ENCODE measurements at places on chromosomes 2 and 18.

GRCh38 chr2:216043949-216044348, 30.6 kb upstream of the MREG start:
- DNase-seq = no peak

GRCh38 chr18:11957636-11958035, 23.7 kb upstream of the IMPA2 start:
- no peak for DNase-seq

- DNase-seq = no peak
These were observed 198.5 kb downstream of the SP3 start for GRCh38 chr2:173766537-173767289.

GRCh38 chr2:237260039-237260620, 153.8 kb downstream of the COL6A3 start:
- no peak for DNase-seq

DNA sequence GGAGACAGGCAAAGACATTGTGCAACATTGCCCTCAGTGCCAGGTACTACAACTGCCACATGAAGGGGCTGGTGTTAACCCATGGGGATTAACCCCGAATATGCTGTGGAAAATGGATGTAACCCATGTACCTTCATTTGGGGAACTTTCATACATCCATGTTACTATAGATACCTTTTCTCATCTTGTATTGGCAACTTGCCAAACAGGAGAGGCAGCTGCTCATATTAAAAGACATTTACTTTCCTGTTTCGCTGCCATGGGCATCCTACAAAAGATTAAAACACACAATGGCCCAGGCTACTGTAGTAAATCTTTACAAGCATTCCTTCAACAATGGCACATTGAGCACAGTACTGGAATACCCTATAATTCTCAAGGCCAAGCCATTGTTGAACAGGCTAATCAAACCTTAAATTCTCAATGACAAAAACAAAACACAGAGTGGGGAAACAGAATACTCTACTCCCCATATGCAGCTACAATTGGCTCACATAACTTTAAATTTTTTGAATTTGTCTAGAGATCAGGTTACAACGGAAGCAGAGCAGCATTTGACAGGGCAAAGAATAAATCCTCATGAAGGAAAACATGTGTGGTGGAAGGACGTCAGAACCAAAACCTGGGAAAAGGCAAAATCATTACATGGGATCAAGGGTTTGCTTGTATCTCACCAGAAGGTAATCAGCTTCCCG, 1723.5 kb upstream of the LRRTM1 start:
- no peak for DNase-seq

DNA sequence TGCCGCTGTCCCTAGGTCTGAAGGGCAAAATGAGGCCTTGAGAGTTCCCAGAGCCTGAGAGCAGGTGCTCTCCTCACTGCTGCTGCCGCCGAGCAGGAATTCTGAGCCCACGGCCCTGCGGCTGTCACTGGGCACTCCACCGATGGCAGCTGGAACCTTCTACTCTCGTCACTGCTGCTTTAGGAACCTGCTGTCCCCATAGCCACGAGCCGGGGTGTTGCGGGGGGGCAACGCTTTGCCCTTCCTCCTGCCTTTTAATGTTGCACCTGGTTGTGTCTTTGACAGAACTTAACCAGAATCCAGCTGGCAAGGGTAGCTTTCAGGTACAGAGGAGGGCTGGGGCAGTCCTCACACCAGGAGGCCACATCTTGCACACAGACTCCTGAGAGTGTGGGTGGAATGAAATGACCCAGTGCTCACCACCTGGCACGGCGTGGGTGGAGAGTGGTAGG, 32.3 kb downstream of the NCK2 start:
- DNase-seq = no peak

DNA sequence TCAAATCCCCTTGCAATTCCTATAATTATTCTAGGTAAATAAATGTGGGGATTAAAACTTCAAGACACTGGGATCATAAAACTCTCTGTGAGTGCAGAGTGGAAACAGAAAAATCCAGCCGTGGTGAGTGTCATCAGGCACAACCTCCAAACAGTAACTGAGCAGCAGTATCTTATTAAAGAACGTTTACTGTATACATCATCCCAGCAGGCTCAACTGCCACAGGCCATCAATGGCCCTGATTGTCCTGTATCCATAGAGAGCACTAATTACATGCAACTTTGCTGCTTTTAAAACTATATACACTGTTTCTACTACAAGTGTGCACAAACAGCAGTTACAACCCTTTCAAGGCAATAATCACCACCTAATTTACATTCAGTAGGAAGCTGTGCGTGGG, 23.9 kb downstream of the GAREM1 start:
- DNase-seq = no peak

- DNase-seq = no peak
These were observed 5.0 kb downstream of the CAB39 start for GRCh38 chr2:230717600-230717999.

GRCh38 chr2:163132850-163133249, 294.3 kb upstream of the KCNH7 start:
- peak; percentile 24 for DNase-seq

- no peak for DNase-seq
These were observed 10.9 kb upstream of the EIF2AK3 start for GRCh38 chr2:88638123-88638650.

GRCh38 chr2:54419855-54420523, 36.1 kb upstream of the SPTBN1 start:
- DNase-seq = no peak

DNA sequence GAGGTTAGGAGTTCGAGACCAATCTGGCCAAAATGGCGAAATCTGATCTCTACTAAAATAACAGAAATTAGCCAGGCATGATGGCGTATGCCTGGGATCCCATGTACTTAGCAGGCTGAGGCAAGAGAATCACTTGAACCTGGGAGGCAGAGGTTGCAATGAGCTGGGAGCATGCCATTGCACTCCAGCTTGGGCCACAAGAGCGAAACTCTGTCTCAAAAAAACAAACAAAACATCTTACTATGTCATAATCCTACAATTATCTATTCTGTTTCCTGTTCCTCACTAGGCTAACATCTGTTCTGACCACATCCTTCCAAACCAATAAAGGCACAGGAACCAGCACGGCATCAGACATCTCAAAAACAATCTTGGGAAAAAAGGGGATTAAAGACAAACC, 361.8 kb upstream of the UBE2E3 start:
- no peak for DNase-seq

- DNase-seq = no peak
These were observed 170.1 kb downstream of the DCC start for GRCh38 chr18:52510139-52510538.

DNA sequence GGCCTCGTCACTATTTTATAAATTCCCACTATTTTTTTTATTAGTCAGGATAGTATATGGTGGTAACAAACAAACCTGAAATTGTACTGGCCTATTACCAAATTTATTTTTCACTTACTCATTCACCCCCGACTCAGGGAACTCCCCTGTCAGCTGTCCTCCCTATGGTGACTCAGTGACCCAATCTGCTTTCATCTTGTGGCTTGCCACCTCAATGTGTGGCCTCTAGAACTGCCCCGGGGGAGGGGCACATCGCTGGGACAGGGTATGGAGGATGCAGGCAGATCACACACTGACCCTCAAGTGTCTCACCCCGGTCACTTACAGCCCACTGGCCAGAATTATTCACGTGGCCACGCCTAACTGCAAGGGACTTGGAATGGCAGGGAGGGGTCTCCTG, 71.6 kb downstream of the ACTR2 start:
- DNase-seq = no peak

GRCh38 chr2:73997813-73998212, 13.1 kb downstream of the TET3 start:
- no peak for DNase-seq

GRCh38 chr2:10775021-10775780, 37.4 kb downstream of the PDIA6 start:
- DNase-seq = no peak

GRCh38 chr2:135198481-135198880, 146.4 kb downstream of the RAB3GAP1 start:
- no peak for DNase-seq

DNA sequence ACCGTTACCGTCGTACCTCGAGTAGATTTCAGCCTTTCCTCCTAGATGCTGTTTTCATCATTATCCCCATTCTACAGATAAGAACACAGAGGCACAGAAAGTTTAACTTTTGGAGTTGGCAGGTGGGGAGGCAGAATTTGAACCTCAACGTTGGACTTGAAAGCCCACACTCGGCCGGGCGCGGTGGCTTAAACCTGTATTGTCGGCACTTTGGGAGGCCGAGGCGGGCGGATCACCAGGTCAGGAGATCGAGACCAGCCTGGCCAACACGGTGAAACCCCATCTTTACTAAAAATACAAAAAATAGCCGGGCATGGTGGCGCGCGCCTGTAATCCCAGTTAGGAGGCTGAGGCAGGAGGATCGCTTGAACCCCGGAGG, 11.5 kb downstream of the CATIP start:
- no peak for DNase-seq

DNA sequence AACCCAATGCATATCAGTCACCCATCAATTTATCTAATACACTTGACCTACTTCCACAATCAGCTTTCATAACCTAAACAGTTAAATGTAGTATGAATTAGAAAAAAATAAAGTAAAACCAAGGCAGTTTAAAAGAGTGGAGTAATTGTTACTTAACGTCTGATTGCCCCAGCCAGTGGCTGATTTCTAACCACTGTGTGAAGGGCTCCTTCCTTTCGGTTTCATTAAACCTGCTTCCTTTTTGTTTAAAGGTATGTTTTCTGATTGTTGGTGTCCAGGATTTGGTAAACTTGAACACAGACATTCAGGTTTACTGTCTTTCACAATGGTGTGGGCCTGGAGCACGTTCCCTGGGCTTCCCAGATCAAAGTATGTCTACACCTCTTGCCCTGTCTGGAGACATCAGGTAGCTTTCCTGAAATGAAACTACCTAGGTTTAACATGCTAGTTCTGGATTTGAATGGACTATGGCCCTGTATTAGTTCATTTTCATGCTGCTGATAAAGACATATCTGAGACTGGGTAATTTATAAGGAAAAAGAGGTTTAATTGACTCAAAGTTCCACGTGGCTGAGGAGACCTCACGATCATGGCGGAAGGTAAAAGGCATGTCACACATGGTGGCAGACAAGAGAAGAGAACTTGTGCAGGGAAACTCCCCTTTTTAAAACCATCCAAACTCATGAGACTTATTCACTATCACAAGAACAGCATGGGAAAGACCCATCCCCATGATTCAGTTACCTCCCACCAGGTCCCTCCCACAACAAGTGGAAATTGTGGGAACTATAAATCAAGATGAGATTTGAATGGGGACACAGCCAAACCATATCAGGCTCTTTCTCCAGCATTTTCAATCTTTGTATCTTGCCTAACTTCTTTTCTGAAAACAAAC, 605.2 kb upstream of the ID2 start:
- no peak for DNase-seq

- no peak for DNase-seq
These were observed 186.7 kb upstream of the SIX2 start for GRCh38 chr2:45195916-45196315.

DNA sequence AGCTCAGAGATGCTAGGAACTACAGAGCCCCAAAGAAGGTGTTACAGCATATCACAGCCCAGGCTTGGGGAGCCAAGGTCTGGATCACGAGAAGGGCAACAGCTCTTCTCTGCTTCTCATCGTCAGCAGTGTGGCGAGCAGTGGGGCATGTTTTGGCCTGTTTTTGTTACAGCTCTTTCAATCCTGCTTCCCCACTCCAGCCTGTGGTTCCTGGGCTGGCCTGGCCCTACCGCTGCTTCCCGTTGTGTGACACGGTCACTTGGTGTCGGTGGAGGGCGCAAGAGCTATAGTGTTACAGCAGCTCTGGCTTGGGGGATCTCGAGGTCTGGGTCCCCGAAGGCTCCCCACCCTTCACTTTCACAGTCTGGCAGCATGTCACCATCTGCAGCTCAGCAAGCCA, 870.2 kb downstream of the CBLN2 start:
- no peak for DNase-seq

DNA sequence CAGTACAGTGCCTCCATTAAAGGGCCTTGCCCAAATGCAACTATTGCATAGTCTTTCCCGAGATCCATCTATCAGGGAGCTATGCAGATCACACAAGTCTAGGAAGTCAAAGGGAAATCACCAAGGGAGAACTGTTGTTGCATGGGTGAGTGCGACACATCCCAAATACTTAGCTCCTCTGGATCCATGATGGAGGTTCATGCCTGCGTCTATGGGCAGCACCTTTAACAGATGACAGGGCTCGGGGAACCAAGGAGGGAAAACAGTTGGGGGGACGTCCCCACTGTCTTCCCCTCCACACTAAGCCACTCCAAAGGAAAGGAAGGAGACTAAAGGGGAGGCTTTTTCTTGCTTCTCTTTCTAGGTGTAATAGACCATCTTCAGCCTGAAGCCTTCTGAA, 552.8 kb upstream of the PKDCC start:
- DNase-seq = no peak

DNA sequence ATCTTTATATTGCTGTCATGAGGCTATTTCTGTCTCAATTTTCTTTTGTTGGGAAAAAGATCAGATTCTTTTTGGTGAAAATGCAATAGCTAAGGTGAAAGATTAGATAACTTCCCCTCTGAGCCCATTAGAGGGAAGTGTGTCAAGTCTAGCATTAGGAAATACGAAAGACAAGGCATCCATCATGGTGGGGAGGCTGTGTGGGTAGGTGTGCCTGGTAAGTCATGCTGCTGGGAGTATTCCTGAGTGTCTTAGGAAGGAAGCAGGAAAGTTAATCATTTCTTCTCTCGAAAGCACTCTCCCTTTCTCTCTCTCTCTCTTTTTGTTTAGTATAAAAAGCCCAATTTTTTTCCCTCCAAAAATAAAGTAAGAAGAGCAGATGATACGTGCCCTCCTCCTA, 780.2 kb upstream of the FSHR start:
- no peak for DNase-seq

DNA sequence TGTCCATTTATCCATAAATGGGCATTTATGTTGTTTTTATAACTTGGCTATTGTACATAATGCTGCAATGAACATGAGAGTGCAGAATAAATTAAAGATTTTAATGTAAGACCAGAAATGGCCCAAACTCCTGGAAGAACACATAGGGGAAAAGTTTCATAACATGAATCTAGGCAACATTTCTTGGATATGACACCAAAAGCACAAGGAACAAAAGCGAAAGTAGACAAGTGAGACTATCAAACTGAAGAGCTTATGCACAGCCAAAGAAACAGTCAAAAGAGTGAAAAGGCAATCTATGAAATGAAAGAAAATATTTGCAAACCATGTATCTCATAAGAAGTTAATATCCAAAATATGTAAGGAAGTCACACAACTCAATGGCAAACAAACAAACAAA, 5.8 kb downstream of the IL36A start:
- DNase-seq = no peak

All from HT-29 (cell line).